ENCODE measurements at places on chromosomes 6 and 20. TPM values are rescaled to one million over a fixed set of nuclear protein-coding genes. Genes with fewer than 3 reads are reported as not detected.

GRCh38 chr6:90940812-90941481, 354.1 kb upstream of the MAP3K7 start:
- peak; percentile 86 for DNase-seq

- no peak for DNase-seq
These were observed 319.6 kb downstream of the FARS2 start for GRCh38 chr6:5580736-5581581.

GRCh38 chr20:36154700-36155628, at the start of gene EPB41L1:
Gene EPB41L1, plus strand, starts transcription at chr20:36154740. Its CDS starts 19,038 bp downstream, at chr20:36173778.
- DNase-seq = no peak

DNA sequence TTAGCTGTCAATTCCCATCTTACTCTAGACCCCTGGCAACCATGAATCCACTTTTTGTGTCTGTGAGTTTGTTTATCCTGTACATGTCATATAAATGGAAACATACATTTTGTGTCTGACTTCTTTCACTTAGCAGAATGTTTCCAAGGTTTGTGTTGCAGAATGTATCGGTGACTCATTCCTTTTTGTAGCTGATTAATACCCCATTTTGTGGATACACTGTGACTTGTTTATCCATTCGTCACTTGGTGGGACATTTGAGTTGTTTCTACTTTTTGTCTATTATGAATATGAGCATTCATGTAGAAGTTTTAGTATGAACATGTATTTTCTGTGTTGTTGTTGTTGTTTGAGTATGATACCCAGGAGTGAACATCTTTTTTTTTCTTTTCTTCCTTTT, 21.4 kb downstream of the CDYL start:
- no peak for DNase-seq

DNA sequence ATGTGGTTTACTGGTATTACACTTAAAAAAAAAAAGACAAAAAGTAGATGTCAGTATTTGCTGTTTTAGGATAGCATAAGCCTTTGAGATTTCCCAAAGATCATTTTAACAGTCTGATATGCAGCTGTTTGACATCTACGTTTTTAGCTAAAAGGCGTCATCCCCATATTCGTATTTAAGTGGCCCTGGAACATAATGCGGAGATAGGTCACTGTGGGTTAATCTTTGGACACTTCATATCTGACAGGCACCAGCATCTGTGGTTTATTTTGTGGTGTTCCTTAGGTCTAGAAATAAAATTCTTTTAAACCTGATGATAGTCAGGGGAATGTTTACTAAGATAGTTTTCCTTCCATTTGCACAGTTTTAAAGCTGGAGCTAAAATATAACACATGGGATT, 313.7 kb downstream of the SOX4 start:
- no peak for DNase-seq

The STMND1 gene
- not detected for total RNA-seq

The SKIC2 gene
- 31.4 TPM for total RNA-seq

The HACE1 gene
- total RNA-seq = 5.8 TPM

The ZNF831 gene
- total RNA-seq = not detected

The CCDC28A gene
- total RNA-seq = 22.5 TPM

The SLC52A3 gene
- total RNA-seq = not detected

All from HT1080 (cell line).